ENCODE measurements at places on chromosomes 11 and 22. TPM values are rescaled to one million over a fixed set of nuclear protein-coding genes. Genes with fewer than 3 reads are reported as not detected.

The ACTN3 gene
- polyA plus RNA-seq = 0.09 TPM

The MIAT gene
- polyA plus RNA-seq = 23.9 TPM

The LRRC4C gene
- 9.7 TPM for polyA plus RNA-seq

The LAYN gene
- polyA plus RNA-seq = 1.8 TPM

GRCh38 chr22:21991304-21991596 is 8.7 kb upstream of the TOP3B start:
- no peak for DNase-seq

DNA sequence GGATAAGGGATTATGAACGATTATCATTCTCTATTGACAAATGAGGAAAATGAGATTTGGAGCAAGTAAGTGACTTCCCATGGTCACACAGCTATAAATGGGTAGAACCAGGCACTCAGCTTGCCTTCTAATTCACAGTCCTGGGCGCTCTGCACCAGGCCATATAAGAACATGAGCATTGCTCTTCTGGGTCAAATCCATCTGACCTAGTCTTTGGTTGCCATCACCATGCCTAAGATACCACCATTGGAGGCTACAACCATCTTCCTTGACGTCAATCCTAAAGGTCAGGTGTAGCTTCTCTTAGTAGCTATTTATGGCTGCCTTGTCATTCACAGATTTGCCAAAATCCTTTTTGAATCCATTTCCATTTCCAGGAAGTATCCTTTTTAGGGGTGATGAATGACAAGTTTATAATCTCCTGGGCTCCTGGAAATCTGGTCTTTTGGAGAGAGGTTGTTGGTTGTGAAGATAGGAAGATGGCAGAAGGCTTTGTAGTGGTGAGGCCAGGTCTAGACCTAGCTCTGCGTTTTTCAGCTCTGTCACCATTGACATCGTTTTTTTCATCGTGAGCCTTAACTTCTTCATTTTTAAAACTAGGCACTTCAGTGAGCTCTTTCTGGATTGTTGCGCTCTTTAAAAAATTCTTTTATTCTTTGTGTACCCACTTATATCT is 11.1 kb downstream of the ZBTB16 start:
- no peak for DNase-seq

DNA sequence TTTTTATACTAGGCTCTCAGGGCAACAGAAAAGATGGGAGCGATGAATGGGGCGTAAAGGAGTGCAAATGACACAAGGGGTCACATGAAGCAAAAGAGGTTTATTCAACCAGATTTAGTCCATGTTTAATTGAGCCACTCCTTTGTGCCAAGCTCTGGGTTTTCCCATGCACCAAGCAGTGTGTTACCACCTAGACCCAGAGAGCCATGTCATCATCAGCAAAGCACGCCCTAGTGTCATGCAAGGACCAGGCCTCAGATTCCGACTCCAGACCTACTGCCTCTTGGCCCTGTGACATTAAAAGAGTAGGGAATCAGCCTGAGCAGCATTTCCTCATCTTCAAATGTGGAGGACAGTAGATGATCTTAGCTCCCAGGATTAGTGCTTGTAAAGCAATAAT is 1.1 kb upstream of the IGLL5 start:
- DNase-seq = no peak

DNA sequence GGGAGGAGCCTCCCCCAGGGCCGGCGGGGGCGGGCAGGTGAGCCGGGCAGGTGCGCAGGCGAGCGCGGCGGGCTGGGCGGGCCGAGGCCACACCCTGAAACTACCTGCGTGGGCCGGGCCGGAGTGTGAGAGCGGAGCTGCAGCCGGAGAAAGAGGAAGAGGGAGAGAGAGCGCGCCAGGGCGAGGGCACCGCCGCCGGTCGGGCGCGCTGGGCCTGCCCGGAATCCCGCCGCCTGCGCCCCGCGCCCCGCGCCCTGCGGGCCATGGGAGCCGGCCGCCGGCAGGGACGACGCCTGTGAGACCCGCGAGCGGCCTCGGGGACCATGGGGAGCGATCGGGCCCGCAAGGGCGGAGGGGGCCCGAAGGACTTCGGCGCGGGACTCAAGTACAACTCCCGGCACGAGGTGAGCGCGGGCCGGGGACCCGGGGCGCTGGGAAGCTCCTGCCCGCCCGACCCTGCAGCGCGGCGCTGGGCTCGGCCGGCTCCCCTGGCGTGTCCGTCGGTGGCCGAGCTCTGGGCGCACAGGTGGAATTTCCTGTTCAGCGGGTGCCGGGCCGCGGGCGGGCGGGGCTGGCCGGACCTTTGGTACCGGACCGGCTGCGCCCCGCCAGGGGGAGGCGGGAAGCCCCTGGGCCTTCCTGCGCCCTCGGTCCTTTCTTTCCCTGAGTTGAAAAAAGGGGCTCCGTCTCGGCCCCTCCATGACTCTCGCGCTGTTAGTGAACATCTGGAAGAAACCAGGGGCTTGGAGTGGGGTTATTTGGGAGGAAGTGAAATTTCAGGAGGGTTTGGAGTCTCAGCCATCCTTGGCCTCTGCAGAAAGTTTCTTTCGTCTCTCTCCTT is at the start of gene ST14:
Gene ST14, plus strand, starts transcription at position 126 of the 841 bp plus-strand sequence. Its CDS starts 198 bp downstream, at position 324.
- no peak for DNase-seq

- no peak for DNase-seq
Measured at GRCh38 chr11:86192519-86193257, 51.9 kb upstream of the EED start.

GRCh38 chr11:62048100-62048499 is 75.7 kb upstream of the INCENP start:
- DNase-seq = no peak

DNA sequence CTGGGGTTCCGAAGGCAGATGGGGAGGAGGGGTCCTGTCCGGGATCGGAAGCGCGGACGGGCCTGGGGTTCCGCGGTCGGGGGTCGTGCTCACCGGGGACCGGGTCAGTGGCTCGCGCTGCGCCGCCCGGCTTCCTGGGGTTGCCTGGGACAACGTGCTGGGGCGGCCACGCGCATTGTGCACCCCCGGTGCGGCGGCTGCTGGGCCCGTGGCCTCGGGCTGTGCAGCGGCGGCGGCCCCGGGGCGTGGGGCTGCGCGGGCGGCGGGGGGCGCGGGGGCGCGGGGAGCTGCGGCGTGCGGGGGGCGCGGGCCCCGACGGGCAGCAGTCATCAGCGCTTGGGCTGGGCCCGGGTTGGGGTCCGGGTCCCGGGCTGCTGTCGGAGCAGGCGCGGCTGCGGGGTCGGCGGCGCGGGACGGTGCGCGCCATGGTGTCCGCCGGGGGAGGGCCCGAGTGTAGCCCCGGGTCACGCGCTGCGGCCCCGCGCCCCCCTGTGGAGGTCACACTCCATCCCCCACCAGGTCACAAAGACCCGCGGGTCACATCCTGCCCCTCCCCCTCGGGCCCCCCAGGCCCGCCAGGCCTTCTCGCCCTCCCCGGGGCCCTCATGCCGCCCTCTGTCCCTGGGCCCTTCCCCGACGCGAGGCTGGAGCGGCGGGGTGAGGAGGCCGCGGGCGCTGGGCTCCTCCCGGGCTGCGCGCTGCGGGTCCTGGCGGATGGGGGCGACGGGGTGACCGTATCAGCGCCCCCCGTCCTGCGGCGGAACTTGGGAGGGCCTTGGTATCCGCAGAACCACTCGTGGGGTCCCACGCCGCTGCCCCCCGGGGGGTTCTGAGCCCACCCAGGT is at the start of gene TTLL8:
Gene TTLL8, minus strand, starts transcription at position 238 of the 845 bp plus-strand sequence.
- no peak for DNase-seq

DNA sequence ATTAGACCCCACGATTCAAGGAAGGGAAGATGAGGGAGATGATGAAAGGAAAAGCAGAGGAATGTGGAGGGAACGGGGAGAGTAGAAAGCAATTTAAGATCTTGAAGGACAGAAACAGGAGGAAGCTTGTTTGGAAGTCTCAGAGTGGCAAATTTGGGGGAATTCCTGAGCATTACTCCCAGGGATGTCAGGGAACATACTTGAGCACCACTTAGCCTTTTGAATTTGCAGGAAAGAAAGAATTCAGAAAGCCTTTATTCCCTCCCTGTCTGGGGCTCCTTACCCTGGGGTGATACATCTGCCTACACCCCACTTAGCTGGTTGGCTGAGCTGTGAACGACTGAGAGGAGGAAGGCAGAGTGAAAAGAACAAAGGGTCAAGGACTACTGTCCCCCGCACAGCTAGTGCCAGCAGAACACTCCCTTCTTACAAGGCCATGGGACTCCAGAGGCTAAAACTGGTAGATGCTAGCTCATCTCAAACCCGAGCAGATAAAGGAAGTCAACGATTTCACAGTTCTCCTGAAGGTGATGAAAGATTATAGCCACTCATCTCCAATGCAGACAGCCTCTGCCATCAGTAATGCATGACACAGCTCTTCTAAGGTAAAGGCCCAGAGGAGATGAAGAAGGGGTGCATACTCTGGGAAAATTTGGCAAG is 84.0 kb upstream of the AKIP1 start:
- peak; percentile 46 for DNase-seq

DNA sequence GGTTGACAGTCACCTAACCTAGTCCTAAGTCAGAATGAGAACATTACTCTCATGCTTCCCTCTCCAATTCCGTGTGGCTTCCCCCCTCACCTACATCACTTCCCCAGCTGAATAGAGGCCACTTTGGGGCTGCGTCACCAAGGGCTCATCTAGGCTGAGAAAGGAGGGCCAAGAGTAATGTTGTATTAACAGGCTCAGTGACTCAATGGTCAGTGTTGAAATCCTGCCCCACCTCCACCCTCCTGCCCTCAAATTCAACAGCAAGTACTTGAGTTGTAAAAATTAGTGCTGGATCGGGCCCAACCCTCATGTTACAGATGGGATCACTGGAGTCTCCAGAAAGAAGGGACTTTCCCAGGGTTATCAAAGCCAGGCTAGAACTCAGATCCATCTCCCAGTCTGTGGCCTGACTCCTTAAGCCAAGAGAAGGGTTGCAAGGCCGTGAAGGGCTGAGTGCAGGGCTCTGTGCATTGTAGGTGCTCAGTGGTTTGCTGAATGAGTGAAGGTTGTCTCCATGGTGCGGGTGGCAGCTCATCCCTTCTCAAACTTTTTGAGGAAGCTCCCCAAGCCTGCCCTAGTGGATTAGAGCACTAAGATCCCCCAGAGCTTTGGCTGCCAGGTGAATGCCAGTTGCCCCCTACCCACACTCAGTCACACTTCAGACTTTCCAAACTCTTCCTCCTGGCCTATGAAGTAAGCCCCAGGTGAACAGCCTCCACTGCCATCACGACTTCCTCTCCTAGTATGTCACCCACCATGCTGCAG is 3.2 kb downstream of the DGAT2 start:
- DNase-seq = peak; percentile 56

DNA sequence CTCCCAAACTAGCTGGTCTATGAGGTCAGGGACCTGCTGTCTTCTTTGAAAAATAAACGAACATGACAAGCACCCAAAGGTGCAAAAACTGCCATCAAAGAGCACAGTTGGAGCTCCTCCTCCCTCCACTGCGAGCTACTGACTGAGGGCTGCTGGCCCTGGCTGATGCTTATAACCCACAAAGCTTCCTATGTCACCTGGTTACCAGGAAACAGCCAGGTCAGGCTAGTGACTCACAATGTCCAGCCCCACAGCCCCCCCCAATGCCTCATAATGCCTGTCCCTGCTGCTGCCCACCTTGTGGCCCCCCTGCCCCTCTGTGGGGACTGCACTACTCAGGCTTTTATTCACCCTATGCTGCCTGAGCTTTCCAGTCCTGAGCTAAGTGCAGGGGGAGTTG is at the start of gene DRICH1:
Gene DRICH1, minus strand, starts transcription at position 144 of the 400 bp plus-strand sequence. CDS start 298 bp downstream, outside the sequence.
- DNase-seq = no peak

GRCh38 chr11:126460417-126461095 is 105.1 kb downstream of the ST3GAL4 start:
- DNase-seq = no peak

DNA sequence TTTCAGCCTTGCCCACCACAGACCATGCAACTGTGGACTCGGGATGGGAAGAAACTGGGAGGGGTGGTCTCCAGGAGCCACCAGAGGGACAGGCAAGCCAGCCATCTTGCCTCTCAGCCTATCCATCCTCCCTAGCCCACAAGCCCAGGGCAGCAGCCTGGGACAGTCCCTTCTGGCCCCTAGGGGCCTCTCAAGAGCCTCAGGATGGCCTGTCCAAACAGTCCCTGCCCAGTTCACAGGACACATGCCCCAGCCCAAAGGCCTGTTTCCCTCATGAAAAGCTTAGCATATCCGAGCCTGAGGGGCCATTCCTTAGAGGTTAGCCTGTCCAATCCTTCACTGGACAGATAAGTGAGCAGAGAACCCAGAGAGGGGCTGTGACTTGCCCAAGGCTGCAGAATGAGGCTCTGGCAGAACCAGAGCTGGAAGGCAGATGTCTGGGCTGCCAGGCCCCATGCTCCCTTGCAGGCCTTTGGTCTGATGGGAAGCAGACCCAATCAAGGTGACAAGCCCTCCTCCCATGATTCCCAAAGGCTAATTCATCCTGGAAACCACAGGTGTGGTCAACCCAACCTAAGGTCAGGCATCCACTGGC is 28.2 kb downstream of the LRRC10B start:
- no peak for DNase-seq

- no peak for DNase-seq
Measured at GRCh38 chr11:123475469-123475868, 45.4 kb downstream of the GRAMD1B start.

- no peak for DNase-seq
Measured at GRCh38 chr11:61297341-61297740, 2.2 kb upstream of the VWCE start.

GRCh38 chr11:129731316-129731715 is 84.3 kb upstream of the TMEM45B start:
- DNase-seq = peak; percentile 35

DNA sequence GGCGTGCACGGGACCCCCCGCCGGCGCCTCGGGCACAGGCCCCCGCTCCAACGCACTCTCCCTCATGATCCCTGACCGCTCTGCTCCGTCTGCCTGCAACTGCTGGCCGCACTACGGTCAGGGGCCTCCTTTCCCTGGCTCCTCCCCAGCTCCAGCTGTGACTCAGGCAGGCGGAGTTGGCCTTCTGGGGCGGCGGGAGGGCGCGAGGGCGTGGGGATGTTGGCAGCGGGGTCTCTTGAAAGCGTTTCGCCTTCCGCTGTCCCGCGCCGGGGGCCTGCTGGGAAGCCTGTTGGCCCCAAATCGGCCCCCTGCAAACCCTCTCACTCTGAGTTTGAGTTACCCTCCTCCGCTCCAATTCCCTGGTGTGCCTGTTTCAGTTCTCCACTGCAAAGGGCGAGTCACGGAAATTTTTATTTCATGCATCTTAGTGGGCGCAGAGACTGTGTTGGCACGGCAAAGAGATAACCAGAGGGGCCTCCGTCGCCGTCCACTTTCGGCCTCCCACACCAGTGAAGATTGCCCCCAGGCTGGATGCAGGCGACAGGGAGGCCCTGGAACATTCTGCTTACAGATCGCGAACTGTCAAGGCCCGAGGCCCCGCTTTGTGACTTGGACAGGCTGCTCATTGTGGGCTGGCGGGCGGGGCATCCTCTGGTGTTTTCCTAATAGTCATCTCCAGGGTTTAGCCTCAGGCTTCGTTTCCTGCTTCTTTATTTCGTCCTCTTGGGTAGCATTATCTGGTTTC is at the start of gene CAVIN3:
Gene CAVIN3, minus strand, starts transcription at position 91 of the 745 bp plus-strand sequence. Its CDS starts 25 bp downstream, at position 66.
- peak; percentile 86 for DNase-seq
